ENCODE measurements at places on chromosomes 13 and 19. TPM values are rescaled to one million over a fixed set of nuclear protein-coding genes. Genes with fewer than 3 reads are reported as not detected.
A peak's percentile ranks its signal among the peaks of the same experiment; 100 is the strongest.

DNA sequence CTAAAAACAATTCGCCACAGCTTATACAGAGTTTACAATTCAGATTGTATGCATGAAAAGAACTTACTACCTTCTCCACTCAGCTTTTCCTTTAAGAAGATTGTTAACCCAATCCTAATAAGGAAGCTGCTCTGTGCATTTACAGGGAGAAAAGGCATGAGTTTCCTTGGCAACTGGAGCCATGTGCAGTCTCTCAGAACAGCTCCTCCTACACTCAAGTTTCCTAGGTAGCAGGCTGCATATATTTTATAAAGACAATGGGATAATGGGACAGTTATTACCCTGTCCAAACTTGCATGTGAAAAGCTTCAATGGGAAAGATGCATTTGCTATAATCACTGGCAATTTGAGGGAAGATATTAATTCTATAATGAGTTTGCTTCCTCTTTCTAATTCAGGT, 125.5 kb upstream of the TRPC4 start:
- no peak for DNase-seq

- no peak for DNase-seq
Observed at GRCh38 chr13:71082631-71083030, 784.4 kb downstream of the DACH1 start.

GRCh38 chr13:45817833-45818232, 33.7 kb downstream of the SIAH3 start:
- DNase-seq, result no peak

ADGRE3 gene
- total RNA-seq, result not detected

- no peak for DNase-seq
Observed at GRCh38 chr19:55119053-55119452, 1.6 kb upstream of the PPP1R12C start.

PCDH8 gene
- 42.9 TPM for total RNA-seq

DNA sequence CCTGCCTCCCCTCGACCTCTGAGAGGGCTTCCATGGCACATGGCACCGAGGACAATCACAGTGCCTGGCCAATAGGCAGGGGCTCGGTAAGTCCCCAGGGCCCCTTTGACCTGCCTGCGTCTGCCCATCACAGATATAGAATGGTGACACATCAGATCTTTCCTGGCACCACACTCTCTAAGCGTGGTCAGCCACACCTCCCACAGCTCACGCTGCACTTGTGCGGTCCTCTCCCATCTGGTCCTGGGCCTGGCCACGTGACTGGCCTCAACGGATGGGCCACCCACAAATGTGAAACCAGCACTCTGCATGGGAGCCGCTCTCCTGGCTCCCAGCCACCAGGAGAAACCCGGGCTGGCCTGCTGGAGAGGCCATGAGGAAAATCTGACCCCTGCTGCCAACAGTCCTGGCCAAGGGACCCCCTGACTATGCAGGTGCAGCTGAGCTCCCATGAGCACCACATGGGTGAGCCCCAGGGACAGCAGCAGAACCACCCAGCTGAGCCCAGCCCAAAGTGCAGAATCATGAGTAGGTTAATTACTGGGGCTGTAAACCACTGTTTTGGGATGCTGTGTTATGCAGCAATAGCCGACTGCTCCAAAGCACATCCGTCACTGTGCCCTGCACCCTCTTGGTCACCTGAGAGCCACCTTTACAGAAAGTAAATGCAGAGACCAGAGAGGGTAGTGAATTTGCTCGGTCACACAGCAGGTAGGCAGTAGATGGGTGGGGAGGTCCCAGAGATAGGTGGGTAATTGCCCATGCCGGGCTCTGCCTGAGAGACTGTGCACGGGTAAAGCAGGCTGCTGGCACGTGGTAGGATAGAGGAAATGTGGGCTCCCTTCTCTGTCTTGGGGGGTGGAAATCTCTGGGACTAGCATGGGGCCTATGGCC, 9.7 kb upstream of the MEF2B start:
- DNase-seq, result no peak

SIGLEC8 gene
- total RNA-seq, result 0.82 TPM

DNA sequence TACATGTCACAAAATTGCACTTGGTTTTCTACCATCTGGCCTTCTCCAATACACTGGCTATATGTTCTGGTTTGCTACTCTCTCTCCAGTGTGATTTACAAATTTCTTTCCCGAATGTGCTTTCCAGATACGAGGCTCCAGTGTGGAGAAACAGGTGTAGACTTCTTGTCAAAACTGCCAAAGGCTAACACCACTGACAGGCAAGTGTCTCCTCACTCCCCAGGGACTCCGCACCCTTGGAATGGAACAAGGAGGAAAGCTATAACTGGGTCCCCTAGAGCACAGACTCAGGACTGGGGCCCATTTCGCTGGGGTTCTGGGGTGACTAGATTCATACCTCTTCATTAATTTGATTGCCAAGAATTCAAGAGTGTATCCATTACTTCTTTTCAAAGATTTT, 161.8 kb downstream of the FOXO1 start:
- no peak for DNase-seq

DNA sequence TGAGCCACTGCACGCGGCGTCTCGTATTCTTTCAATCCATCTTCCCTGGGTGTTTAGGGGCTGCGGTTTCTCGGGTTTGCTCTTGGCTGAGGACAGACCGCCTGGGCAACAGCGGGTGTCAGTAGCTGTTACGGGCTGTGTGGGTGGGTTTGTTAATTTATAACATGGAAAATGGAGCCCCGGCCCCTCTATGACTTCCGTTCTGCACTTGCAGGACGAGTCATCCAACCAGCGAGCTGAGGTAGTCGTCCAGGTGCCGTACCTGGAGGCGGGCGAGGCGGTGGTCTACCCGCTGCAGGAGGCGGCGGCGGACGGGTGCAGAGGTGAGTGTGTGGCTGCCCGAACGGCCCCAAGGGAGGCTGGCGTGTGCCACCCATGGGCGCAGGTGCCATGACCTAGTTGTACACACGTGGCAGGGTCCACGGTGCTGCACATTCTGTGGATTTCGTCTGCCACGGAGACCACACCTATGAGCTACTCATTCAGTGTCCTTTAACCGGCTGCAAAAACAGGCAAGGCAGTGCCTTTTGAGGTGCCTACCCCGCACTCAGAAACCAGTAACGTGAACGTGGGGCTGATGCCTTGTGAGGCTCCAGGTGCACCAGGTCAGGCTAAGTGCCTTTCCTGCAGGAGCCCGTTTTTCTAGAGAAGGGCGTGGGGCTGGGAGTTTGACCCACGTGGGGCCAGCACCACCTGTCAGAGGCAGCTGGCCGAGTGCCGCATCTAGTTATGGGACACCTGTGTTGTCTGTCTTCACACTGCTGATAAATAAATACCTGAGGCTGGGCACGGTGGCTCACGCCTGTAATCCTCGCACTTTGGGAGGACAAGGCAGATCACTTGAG, 10.9 kb downstream of the POLR2E start:
- no peak for DNase-seq

DNA sequence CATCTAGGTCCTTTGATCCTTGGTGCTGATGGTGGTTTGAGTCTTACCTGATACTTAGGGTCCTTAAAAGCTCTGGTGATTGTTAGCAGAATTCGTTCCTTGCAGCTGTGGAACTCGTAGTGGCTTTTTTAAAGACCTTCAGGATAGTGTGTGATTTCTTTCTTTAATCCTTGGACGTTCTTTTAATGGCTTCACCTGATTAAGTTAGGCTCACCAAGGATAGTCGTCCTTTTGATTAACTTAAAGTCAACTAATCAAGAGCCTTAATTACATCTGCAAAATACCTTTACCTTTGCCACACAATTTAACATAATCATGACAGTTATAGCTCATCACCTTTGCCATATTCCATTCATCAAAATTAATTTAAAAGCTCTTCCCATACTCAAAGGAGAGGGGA, 1807.7 kb downstream of the OLFM4 start:
- no peak for DNase-seq

DNA sequence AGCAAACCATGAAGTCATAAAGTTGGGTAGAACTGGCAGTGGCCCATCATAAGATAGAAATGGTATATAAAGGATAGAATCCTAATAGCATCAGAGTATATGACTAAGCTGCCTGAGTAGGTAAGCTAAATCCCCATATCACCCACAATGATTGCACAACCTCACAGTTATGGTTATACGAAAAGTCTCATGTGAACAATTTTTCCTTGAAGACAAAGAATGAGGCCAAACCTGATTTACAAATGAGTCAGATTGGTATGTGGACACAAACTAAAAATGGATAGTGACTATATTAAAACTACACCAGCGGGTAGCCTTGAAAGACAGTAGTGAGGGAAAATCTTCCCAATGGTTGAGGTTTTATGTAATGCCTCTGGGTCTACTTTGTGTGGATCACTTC, 40.9 kb upstream of the UFM1 start:
- no peak for DNase-seq

- DNase-seq, result no peak
Observed at GRCh38 chr13:43057653-43058317, 34.4 kb downstream of the DNAJC15 start.

NLRP5 gene
- total RNA-seq, result not detected

RFXAP gene
- total RNA-seq, result 18.0 TPM

DNA sequence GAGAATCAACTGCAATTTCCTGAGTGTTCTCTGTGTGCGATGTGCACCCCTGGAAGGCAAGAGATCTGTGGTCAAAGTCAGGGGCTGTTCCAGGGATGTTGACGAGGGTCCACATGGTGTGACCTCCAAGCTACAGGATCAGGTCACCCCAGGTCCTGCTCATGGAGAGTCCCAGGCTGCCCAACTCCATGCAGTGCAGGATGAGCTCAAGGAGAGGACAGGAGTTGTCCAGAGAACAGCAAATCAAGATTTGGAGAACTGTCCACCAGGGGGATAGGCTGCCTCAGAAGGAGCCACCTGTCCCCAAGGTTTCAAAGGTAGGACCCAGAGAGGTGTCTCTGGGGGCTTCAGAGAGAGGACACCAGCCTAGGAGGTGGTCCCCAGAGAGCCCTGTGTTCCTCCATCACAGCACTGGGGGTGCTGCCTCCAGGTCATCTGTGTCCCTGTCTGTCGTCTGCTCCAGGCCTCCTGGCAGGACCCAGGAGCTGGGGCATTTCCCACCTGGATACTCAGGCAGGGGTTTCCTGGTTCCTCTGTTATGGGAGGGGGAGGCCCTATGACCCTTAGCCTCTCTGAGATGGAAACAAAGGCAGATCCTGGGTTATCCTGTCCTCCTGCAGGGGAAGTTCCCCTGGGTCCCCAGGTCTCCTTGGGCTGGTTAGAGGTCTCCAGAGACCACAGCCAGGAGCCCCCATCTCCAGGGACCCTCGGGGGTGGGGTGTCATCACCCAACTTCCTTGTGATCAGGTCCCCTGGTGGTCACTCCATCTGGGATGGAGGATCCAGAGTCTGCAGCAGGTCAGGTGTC, 2.1 kb upstream of the CEACAM7 start:
- DNase-seq, result no peak

GRCh38 chr19:35075202-35076025, 33.9 kb downstream of the HPN start:
- DNase-seq, result no peak

SLC10A2 gene
- not detected for total RNA-seq

DNA sequence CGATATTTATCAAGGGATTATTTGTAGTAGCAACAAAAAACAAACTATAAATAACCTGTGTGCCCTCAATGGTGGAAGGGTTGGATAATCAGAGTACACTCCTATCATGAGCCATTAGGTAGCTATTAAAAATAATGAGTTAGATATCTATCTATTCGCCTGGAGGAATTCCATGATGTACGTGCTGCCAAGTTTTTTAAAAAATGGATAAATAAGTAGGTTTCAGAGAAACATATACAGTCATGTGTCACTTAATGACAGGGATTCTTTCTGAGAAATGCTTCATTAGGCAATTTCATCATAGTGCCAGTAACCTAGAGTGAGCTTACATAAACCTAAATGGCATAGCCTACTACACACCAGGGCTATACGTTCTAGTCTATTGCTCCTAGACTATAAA, 6.2 kb upstream of the OR1I1 start:
- DNase-seq, result no peak

DNA sequence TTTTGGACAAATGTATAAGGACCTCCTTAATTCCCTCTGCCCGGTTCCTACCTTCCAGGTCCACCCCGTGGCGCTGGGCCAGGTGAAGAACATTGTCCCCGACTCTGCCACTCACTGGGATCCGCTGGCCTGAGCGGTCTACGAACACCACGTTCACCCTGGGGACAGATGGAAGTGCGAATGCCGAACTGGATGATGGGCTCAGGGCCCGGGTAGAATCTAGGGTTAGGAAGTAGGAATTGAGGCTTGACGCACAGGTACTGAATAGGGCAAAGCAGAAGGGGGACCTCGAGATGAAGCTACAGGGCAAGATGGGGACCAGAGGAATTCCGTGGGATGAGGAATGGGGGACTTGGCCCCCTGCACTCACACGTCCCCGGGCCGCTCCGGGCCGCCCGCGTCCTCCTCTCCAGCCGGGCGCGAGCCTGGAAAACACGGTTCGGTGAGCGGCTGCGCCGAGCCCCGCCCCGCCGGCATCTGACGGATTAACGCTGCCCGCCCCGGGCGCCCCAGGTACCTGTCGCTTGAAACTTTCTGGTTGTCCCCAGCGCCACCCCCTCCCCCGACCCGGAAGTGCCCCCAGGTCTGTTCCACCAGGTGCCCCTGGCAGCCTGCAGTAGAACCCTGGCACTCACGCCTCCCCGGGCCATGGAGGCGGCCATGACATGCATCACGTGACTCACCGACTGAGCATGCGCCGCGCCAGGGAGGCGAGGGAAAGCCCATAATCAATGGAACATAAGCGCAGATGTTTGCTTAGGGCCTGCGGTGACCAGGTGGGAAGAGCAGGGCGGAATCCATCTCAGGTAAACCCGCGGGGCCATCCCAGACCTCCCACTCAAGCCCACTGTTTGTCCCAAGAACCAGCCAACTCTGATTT, at the start of gene FDX2:
FDX2 (minus strand) TSS at position 681 of the 880 bp plus-strand sequence; CDS start at position 662, 19 bp downstream.
- peak; percentile 90 for DNase-seq
